ENCODE measurements at places on chromosomes 12 and 14. TPM values are rescaled to one million over a fixed set of nuclear protein-coding genes. Genes with fewer than 3 reads are reported as not detected.

NELL2 gene
- 7.2 TPM for total RNA-seq

GPR84 gene
- total RNA-seq, result not detected

KHNYN gene
- total RNA-seq, result 57.0 TPM

B3GNT4 gene
- total RNA-seq, result 0.64 TPM

PLD4 gene
- total RNA-seq, result 1.2 TPM

SERPINA1 gene
- 9.8 TPM for total RNA-seq

FLRT2 gene
- 6.8 TPM for total RNA-seq

NAV3 gene
- 12.6 TPM for total RNA-seq

DNA sequence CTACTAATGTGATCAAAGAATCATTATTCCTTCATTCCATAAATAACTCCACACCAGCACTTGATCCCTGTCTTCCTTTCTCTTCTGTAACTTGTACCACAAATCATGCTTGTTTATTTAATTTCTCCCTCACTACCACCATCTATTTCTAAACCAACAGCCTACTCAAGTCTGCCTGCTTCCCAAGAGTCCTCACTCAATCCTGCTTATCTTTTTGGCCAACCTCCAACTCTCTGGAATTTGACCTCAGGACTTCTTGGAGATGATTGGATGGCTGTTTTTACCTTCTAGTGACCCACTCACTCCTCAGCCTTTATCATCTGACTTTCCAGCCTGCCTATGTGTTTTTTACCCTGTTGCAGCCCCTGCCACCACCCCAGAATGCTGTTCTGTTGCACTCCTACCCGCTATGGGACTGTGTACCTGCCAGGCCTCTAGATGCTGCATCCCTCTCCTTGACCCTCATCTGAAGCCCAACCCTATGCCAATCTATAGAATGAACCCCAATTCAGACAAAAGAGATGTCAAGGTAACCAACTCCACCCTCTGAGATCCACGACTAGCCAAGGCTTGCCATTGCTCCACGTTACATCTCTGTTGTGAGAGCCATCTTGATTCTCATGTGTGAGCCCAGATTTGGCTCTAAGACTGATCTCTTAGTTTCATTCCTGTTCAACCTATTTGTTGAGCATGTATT, 150.2 kb upstream of the PLEKHG7 start:
- no peak for DNase-seq
- no peaks in the 10 kb centered on the region for H3K36me3 ChIP-seq
- H3K4me1 ChIP-seq, result no peaks in the 10 kb centered on the region
- H3K4me3 ChIP-seq, result no peak overlapping the region
- H3K27ac ChIP-seq, result no peak overlapping the region

DNA sequence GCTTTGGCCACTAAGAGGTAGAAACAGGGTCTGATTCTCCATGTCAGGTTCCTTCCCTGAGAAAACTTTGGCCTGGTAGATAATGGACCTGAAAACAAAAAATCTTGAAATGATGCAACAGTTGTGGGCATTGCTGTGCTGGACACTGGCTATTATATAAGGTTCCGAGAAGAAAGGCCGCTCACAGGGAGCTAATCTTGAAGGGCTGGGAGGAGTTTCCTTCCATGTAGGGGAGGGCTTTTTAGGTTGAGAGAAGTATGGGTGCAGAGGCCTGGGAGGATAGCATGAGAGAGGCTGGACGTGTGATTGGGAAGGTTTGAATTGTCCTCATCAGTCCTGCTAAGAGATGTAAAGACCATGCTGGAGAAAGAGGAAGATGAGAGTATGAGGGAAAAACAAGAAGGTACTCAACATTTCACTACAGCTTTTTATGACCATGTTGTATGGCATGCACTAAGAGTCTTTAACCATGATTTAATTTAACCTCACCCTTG, 11.6 kb downstream of the LRRK2 start:
- no peak for DNase-seq
- no peak overlapping the region for H3K27ac ChIP-seq
- H3K4me3 ChIP-seq, result no peak overlapping the region
- no peaks in the 10 kb centered on the region for H3K4me1 ChIP-seq

- H3K27ac ChIP-seq, result no peak overlapping the region
- H3K4me3 ChIP-seq, result no peak overlapping the region
- peaks cover 4% of the 10 kb centered on the region for H3K4me1 ChIP-seq
- DNase-seq, result no peak
- H3K36me3 ChIP-seq, result no peaks in the 10 kb centered on the region
- peaks cover 27% of the 10 kb centered on the region for H3K27me3 ChIP-seq
These were observed 3.1 kb upstream of the KIF26A start for GRCh38 chr14:104135121-104135903.

- H3K36me3 ChIP-seq, result no peaks in the 10 kb centered on the region
- H3K4me3 ChIP-seq, result no peak overlapping the region
- no peaks in the 10 kb centered on the region for H3K27me3 ChIP-seq
- DNase-seq, result no peak
- no peaks in the 10 kb centered on the region for H3K4me1 ChIP-seq
These were observed 33.9 kb upstream of the VASH1 start for GRCh38 chr14:76727384-76727783.

GRCh38 chr12:109383240-109383639, 35.5 kb downstream of the MYO1H start:
- H3K4me1 ChIP-seq, result no peaks in the 10 kb centered on the region
- H3K4me3 ChIP-seq, result no peak overlapping the region
- H3K36me3 ChIP-seq, result no peaks in the 10 kb centered on the region

DNA sequence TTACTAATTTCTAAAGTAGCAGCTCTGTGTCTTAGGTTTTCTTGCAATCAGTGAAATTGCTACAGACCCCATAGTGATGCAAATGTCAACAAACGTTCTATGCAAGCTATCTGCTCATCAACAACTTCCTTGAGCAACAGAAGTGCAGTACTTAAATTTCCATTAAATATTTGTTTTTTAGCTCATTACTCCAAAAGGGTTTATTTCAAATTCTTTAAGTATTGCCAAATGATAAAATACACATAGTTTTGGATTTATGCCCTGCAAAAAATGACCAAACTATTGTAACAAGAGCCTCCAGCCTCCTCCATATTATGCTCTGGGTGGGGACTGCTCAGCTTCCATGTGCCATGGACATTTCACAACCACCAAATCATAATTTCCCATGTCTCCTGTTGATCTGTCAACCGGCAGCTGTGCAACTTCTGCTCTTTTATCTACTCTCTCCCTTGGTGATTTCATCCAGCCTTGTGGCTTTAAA, 4.4 kb downstream of the BDKRB1 start:
- peaks cover 2% of the 10 kb centered on the region for H3K27me3 ChIP-seq
- no peaks in the 10 kb centered on the region for H3K36me3 ChIP-seq
- H3K4me3 ChIP-seq, result no peak overlapping the region
- DNase-seq, result no peak
- no peaks in the 10 kb centered on the region for H3K4me1 ChIP-seq

DNA sequence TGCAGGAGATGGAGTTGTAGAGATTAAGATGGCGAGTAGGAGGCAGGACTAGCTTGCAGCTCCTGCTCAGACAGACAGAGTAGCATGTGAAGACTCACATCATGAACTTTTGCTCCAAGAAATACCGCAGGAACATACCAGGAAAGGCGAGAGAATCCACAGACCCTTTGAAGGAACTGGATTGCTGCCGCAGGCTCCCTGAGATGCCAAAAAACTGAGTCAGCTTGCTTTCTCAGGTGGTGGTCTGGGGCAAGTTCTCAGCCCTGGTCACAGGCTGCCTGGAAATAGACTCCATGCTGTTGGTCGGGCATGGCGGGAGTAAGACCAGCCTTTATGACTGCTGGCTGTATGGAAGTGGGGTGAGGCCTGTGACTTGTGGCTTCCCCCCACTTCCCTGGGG, 163.6 kb upstream of the NAV3 start:
- DNase-seq, result no peak
- no peak overlapping the region for H3K4me3 ChIP-seq
- H3K27me3 ChIP-seq, result no peaks in the 10 kb centered on the region
- H3K36me3 ChIP-seq, result no peaks in the 10 kb centered on the region
- H3K4me1 ChIP-seq, result no peaks in the 10 kb centered on the region

GRCh38 chr12:100799770-100800169, 5.2 kb downstream of the ANO4 start:
- no peaks in the 10 kb centered on the region for H3K27me3 ChIP-seq
- H3K36me3 ChIP-seq, result no peaks in the 10 kb centered on the region
- no peaks in the 10 kb centered on the region for H3K4me1 ChIP-seq
- no peak overlapping the region for H3K4me3 ChIP-seq
- no peak for DNase-seq

DNA sequence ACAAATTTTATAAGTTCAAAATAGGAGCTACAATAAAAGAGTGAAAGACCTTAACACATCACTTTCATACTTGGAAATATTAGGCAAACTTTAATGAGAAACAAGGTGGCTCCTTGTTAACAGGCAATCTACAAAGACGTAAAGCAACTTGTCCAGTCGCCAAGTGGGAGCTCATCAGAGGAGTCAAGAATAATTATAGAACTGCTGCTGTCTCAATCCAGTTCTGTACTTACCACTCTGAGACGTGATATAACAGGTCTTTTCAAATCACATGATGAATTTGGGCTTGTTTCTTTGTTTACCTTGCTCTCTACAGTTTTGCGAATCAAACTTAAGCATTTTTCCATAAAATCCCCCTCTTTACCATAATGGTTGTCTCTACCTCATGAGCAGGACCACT, 3.6 kb downstream of the YBX3 start:
- H3K4me1 ChIP-seq, result peaks cover 23% of the 10 kb centered on the region
- peak overlapping the region; percentile 93 for H3K27ac ChIP-seq
- H3K27me3 ChIP-seq, result no peaks in the 10 kb centered on the region
- no peak overlapping the region for H3K4me3 ChIP-seq

DNA sequence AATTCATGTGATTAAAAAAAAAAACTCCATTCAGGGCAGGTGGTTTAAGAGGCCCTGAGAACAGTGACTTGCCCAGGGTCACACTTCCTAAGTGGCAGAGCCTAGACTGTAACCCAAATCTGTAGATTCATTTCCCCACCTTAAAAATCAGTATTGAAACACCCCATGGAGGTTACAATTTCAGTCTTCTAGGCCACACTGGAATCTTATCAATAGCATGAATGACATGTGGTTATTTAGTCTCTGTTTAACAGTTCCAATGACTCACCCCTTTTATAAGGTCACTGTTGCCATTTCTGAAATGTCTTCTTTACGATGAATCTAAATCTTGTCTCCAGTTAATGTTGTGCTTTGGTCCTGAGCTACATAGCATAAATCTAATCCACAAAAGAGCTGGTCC, 262.3 kb upstream of the GRIP1 start:
- no peaks in the 10 kb centered on the region for H3K4me1 ChIP-seq
- DNase-seq, result no peak
- no peak overlapping the region for H3K27ac ChIP-seq
- H3K27me3 ChIP-seq, result no peaks in the 10 kb centered on the region
- no peak overlapping the region for H3K4me3 ChIP-seq
- H3K36me3 ChIP-seq, result no peaks in the 10 kb centered on the region

- H3K36me3 ChIP-seq, result no peaks in the 10 kb centered on the region
- DNase-seq, result no peak
- no peaks in the 10 kb centered on the region for H3K27me3 ChIP-seq
- H3K4me1 ChIP-seq, result no peaks in the 10 kb centered on the region
These were observed 339.0 kb downstream of the KCNH5 start for GRCh38 chr14:62706217-62706616.

GRCh38 chr12:132549059-132549458, 59.1 kb downstream of the FBRSL1 start:
- H3K4me3 ChIP-seq, result no peak overlapping the region
- no peaks in the 10 kb centered on the region for H3K4me1 ChIP-seq
- no peaks in the 10 kb centered on the region for H3K36me3 ChIP-seq
- no peaks in the 10 kb centered on the region for H3K27me3 ChIP-seq

DNA sequence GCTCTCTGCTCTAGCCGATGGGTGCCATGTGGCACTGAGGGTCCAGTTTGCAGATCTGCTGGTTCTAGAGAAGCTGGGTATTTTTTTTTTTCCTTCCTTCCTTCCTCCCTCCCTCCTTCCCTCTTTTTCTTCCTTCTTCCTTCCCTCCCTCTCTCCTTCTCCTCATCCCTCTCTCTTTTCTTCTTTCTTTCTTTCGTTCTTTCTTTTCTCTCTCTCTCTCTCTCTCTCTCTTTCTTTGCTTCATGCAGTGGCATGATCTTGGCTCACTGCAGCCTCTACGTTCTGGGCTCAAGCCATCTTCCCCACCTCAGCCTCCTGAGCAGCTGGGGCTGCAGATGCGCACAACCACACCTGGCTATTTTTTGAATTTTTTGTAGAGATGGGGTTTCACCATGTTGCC, 2.7 kb upstream of the BCL7A start:
- H3K4me3 ChIP-seq, result no peak overlapping the region
- no peaks in the 10 kb centered on the region for H3K27me3 ChIP-seq
- no peak overlapping the region for H3K27ac ChIP-seq
- no peak for DNase-seq

DNA sequence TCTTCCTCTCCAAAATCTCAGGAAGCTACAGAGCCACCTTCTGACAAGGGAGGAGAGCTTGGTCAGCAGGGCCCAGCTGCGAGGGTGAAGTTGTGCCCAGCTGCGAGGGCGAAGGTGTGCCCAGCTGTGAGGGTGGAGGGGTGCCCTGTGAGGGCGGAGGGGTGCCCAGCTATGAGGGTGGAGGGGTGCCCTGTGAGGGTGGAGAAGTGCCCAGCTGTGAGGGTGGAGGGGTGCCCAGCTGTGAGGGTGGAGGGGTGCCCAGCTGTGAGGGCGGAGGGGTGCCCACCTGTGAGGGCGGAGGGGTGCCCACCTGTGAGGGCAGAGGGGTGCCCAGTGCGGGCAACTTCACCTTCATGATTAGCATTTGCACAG, 20.4 kb upstream of the TTC7B start:
- no peaks in the 10 kb centered on the region for H3K27me3 ChIP-seq
- H3K27ac ChIP-seq, result no peak overlapping the region
- DNase-seq, result no peak

GRCh38 chr14:93955850-93956481, 20.4 kb downstream of the ASB2 start:
- H3K4me1 ChIP-seq, result no peaks in the 10 kb centered on the region
- DNase-seq, result no peak

- H3K4me3 ChIP-seq, result no peak overlapping the region
- no peak overlapping the region for H3K27ac ChIP-seq
- no peak for DNase-seq
- no peaks in the 10 kb centered on the region for H3K4me1 ChIP-seq
These were observed 219.8 kb upstream of the CDKN3 start for GRCh38 chr14:54177019-54177418.

GRCh38 chr12:57119294-57120085, 8.3 kb upstream of the STAT6 start:
- H3K36me3 ChIP-seq, result no peaks in the 10 kb centered on the region
- H3K4me3 ChIP-seq, result no peak overlapping the region
- no peaks in the 10 kb centered on the region for H3K27me3 ChIP-seq
- no peak overlapping the region for H3K27ac ChIP-seq
- no peaks in the 10 kb centered on the region for H3K4me1 ChIP-seq

DNA sequence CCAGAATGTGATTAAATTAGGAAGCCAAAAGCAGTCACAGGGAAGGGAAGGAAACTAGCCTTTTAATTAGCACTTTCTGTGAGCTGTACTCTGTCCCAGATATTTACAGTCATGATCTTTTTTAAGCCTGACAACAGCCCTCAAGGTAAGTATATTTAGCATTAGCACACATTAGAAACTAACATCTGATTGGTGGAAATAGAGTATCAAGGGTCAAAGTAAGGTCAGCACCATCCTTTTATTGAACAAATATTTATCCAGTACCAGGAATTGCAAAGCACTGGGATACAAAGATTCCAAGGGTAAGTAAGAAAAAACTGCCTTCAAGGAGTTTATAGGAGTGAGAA, 28.2 kb downstream of the RPGRIP1 start:
- peak overlapping the region; percentile 82 for H3K27ac ChIP-seq
- H3K36me3 ChIP-seq, result no peaks in the 10 kb centered on the region
- H3K27me3 ChIP-seq, result no peaks in the 10 kb centered on the region
- no peak for DNase-seq
- H3K4me3 ChIP-seq, result peak overlapping the region; percentile 34

GRCh38 chr12:52461693-52462092, 9.7 kb upstream of the KRT6B start:
- DNase-seq, result peak; percentile 19
- no peak overlapping the region for H3K4me3 ChIP-seq
- H3K27me3 ChIP-seq, result no peaks in the 10 kb centered on the region
- H3K27ac ChIP-seq, result no peak overlapping the region

Measured in prostate gland (tissue), 2 donors.